Left forelimb (tissue), 1 donor: ENCODE measurements at places on chromosomes 1 and 21.

- DNase-seq = no peak
Measured at GRCh38 chr1:215797859-215798258, 230.8 kb downstream of the KCTD3 start.

- DNase-seq = no peak
Measured at GRCh38 chr1:184116287-184116686, 64.8 kb downstream of the TSEN15 start.

DNA sequence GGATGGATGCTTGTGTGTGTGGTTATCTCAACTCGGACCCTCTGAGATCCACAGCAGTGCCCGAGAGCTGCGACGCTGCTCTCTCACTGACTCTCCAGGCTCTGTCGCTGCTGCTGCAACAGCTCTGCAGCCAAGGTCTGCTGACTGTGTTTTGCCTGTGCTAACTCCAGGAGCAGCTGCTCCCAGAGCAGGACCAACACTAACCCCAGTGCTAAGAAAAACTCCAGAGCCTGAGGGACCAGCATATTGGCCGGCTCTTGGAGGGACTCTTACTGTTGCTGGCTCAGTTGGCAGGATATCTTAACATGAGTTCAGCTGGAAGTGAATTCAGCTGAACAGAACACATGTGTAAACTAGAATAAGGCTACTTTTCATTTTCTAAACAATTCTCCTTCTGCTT, 4.4 kb downstream of the LCE2C start:
- DNase-seq = no peak

DNA sequence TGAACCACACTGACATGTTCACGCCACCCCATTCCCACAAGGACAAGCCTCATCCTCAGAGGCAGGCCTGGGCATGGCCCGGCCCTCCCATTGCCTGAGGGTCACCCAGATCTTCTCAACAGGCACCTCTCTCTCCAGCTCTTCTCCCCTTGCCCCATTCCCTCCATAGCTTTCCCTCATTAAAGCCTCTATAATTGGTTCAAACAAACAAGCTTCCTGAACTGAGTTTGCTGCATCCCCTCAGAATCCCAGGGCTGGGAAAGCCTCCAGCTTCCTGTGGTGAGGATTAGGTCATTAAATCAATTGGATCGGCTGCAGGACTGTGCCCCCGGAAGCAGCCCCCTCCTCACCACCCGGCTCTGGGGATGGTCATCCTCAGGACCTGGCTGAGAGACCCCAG, 18.9 kb downstream of the CTNNBIP1 start:
- DNase-seq = no peak

GRCh38 chr1:203447151-203447550, 28.5 kb upstream of the PRELP start:
- no peak for DNase-seq

GRCh38 chr1:237012788-237013383, 8.6 kb upstream of the MT1HL1 start:
- no peak for DNase-seq

DNA sequence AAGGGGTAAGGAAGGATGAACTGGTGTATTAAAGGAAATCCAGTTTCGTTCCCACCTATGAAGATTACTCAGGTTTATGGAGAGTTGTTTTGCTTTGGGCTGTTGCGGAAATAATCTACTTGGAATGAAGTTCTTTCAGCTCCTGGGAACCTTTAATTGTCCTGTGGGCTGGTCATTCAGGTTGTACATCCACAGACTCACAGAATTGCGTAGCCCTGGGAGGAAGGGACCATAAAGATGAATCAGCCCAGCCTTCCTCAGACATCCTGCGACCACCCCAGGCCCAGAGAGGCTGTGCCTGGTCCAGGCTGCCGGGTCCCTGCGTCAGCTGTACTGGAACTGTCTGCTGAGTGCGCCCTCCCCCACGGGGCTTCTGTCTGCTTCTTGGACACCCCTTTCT, 72.7 kb downstream of the GALNT2 start:
- DNase-seq = no peak

DNA sequence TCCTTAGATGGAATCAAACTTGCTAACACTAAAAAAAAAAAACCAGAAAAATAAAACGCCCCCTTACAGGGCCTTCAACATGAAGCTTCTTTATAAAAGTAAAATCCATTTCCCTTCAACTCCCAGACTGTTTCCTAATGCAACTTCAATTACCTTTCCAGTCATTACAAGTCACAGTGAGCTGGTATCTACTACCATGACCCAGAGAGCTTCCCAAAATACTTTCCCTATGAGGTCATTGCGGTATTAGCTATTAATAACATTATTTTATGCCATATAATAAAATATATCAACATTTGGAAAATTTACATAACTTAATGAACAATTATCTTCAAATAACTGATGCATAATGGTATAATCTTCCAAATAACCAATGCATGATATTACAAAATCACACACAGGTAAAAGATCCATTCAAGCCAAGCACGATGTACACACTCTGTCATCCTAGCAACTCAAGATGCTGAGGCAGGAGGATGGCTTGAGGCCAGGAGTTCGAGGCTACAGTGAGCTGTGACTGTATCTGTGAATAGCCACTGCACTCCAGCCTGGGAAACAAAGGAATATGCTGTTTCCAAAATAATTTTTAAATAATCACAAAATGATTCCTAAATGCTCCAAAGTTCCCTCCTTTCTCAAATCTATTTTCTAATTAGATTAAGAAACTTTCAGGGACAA, 24.1 kb downstream of the EIF4G3 start:
- DNase-seq = no peak

GRCh38 chr1:83011265-83011664, 987.7 kb downstream of the TTLL7 start:
- no peak for DNase-seq

GRCh38 chr1:243432136-243432535, 176.3 kb downstream of the SDCCAG8 start:
- DNase-seq = no peak

- no peak for DNase-seq
Measured at GRCh38 chr1:150626150-150626549, 3.3 kb downstream of the ENSA start.

GRCh38 chr1:33874636-33875035, 10.8 kb downstream of the HMGB4 start:
- no peak for DNase-seq

GRCh38 chr21:40158366-40158765, 291.1 kb downstream of the PCP4 start:
- DNase-seq = peak; percentile 66

GRCh38 chr1:1245178-1245816, 1.2 kb downstream of the C1QTNF12 start:
- DNase-seq = no peak

GRCh38 chr1:216617081-216617875, 106.0 kb downstream of the ESRRG start:
- DNase-seq = no peak

DNA sequence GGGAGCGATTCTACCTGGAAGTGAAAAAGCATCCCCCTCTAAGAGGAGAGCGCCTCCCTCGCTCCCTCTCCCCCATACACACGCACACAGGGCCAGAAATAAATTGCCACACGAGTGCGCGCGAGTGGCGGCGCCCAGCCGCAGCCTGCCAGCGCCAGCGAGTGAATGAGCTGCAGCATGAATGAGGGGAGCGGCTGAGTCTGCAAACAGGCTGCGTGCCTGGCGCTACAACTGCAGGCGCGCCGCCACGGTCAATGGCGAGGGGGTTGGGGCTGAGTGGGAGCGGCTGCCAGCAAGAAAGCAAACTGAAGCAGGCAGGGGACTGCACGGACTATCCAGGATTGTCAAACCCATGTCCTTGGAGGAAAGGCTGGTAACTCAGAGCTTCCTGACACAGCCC, 2.2 kb downstream of the CAMK1G start:
- DNase-seq = peak; percentile 73

DNA sequence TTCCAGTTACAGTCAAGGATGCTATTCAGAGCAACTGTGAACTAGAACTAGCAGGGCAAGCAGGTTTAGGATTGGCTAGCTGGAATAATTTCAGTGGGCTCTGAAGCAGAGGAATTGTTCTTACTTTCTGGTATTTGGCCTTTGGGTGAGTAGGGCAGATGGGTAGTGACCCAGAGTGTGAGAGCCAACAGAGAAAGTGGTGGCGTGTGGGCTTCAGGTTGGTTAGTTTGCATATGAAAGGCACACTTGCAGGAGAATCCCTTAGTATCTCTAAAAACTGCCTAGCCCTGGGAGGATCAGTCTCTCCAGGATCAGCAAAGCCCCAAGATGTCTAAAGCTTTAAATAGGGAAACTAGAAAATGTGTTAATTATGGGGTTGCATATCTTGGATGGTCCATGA, 67.6 kb upstream of the LRRC8B start:
- DNase-seq = no peak

GRCh38 chr1:78369546-78369945, 121.2 kb upstream of the PTGFR start:
- DNase-seq = no peak

DNA sequence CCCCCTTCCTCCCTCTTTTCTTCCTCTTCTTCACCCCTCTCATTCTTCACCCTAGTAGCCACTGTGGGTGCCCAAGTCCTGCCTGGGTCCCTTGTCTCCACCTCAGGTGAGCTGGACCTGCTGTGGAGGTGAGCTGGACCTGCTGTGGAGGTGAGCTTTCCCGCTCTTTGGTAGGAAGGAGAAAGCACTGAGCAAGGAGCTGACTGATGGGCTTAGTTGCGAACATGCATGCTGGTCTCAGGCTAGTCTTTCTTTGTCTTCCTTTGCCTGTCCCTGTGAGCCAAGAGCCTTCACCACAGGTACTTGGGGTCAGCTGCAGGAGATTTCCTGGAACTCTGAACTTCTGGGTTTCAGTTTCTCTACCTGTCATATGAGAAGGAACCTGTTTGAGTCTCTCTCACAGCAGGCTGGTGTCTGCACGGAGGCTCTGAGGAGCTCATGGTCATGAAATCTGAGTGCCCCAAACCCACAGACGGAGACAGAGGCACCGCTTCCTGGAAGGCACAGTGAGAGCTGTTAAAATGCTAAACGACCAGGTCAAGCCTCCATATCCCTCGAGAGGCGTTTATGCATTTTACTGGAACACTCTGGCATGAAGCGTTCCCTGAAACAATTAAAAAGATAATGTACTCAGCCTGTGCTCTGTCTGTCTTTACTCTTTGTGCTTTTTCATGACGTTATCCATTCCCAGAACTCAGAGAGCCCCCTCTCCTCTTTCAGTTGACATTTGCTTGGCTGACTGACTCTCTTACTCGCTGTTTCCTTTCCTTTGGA, 69.5 kb downstream of the RHOU start:
- DNase-seq = no peak

GRCh38 chr1:156803086-156803851, 13.4 kb downstream of the SH2D2A start:
- no peak for DNase-seq

GRCh38 chr1:221632072-221632471, 109.8 kb downstream of the DUSP10 start:
- no peak for DNase-seq

GRCh38 chr1:111515291-111516004, 12.0 kb upstream of the ADORA3 start:
- DNase-seq = no peak

- no peak for DNase-seq
Measured at GRCh38 chr1:40064797-40065499, 24.4 kb downstream of the CAP1 start.

- DNase-seq = no peak
Measured at GRCh38 chr1:32716312-32717148, 14.0 kb upstream of the SYNC start.

- DNase-seq = peak; percentile 50
Measured at GRCh38 chr1:29471487-29472313, 235.4 kb downstream of the PTPRU start.

DNA sequence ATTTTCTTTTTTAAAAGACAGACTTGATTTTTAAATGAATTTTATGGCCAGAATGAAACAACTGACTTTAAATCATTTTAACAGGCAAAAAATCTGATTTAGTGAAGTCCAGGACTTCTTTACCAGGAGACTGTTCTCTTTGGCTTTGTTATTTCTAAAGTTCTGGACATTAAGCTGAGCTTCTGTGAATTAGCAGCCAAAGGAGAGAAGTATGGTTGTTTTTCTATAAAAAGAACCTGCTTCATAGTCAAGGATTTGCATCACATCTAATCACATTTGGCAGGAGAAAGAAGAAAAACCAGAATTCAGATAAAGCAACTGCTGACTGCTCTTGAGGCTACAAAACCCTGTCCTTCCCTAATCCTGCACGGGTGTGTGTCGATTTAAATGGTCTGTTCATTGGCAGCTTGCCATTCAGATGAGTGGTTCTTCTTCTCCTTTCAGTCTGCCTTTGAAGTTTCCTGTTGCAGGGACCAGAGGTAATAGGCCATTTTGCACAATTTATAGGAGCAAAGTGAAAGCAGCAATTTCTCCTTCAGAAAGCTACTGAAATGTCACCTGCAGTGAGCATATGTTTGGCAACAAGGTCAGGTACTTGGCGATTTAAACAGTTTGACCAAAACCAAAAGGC, 215.4 kb downstream of the OLFM3 start:
- no peak for DNase-seq

- no peak for DNase-seq
Measured at GRCh38 chr1:27660300-27660835, 11.6 kb downstream of the IFI6 start.

DNA sequence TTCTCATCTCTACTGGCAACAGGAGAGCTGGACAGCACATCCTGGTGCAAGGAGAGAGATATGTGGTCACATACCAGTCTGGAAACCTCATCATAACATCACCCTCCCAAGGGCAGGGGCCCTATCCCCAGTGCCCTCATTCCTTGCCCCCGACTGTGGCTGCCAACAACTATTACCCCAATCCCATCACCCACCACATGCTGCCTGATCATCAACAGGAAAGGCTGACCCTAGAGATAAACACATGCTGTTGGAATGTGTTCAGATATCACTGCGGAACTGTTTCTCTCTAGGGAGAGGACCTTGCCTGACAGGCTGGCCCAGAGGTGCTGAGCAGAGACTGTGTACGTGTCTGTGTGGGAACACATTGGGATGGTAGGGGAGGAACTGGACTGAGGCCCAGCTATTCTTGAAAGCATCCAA, 4.5 kb upstream of the INKA2 start:
- DNase-seq = no peak

- no peak for DNase-seq
Measured at GRCh38 chr1:244960904-244961303, 96.6 kb upstream of the HNRNPU start.

GRCh38 chr1:111392042-111392441, 35.5 kb downstream of the OVGP1 start:
- DNase-seq = no peak
